CD4-positive, alpha-beta T cell treated with Interferon gamma for 1 hour (primary cell): ENCODE measurements at places on chromosomes 12 and 14.

DNA sequence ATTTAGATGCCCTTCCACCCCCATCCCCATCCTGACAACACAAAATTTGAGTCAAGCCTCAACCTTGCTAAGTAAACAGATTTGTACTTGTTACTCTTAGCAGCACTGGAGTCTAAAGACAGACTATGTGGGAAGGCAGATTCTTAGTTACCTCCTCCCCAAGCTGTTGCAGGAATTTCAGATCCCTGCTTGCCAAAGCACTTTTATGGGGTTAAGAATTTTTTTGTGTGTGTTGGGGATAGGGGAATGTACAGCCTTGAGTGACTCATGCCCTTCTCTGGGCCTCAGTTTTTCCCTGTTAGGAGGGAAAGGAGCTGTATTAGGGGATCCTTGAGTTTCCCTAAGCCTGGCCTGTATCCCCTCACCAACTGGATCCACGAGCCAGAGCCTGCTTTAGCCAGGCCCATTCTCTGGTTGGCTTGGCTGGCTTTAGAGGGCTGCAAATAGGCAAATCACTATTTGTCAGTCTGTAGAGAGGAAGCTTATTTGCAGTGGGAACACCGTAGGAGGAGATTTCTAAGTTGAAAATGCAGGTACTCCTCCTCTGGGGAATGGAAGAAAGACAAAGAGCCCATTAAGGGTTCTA lies 27.7 kb upstream of the RNU6-8 start:
- DNase-seq, result no peak

- no peak for DNase-seq
Observed at GRCh38 chr14:34668111-34668510, 38.2 kb upstream of the SNX6 start.

- DNase-seq, result no peak
Observed at GRCh38 chr12:24806386-24806785, 142.5 kb downstream of the BCAT1 start.

DNA sequence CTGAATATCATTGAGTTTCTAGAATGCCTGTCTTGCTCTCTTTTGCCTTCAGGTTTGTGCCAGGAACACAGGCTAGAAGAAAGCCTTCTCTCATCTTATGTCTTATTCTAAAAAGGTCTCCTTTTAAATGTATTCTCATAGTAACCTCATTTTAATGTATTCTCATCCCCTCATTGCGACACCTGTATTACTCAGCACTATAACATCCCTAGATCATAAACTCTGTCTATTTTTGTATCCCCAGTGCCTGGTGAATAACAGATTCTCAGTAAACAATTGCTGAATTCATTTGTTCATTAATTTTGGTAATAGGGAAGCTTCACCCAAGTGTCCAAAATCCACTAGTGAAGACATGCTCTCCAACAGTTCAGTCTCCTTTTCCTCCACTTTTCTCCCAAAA lies 8.8 kb upstream of the LRRK2 start:
- no peak for DNase-seq

- DNase-seq, result peak; percentile 30
Observed at GRCh38 chr12:93502802-93503623, 35.7 kb downstream of the MRPL42 start.

DNA sequence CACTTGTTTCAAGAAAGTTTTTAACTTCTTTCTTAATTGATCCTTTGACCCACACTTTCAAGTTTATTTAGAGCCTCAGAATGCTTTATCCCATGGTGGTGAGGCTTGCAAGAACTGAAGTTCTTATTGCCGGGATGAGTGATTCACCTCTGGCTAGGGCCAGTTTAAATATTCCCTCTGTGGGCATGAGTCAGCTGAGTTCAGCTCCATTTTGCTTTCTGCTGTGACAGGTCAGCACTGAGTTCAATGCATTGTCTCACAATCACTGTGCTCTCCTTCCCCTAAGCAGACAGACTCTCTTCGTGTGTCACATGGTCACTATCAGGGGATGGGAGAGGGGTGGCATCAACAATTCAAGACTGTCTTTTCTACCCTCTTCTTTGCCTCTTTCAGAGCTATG lies 514.6 kb upstream of the FBXO33 start:
- DNase-seq, result no peak

DNA sequence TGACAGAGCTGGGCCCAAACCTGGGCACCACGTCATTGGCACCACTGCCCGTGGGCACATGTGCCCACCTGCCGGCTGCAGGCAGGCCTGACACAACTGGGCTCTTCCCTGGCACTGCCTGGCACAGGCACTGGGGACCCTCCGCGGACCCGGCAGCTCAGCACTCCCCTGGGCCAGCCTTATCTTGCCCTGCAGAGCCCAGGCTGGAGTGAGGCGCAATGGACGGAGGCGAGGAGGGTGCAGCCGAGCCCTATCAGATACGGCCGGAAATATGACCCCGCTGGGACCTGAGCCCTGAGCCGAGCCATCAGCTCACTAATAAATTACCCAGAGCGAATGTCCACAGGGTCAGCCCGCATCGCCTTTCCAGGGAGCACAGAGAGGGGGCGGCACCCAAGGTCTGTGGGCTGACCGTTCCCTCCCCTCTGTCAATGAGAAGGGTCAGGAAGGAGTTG lies 1.7 kb upstream of the C14orf180 start:
- DNase-seq, result no peak

GRCh38 chr14:56150645-56151345 lies 32.6 kb downstream of the PELI2 start:
- DNase-seq, result peak; percentile 6

- DNase-seq, result no peak
Observed at GRCh38 chr14:100889641-100890040, 13.9 kb downstream of the RTL1 start.

DNA sequence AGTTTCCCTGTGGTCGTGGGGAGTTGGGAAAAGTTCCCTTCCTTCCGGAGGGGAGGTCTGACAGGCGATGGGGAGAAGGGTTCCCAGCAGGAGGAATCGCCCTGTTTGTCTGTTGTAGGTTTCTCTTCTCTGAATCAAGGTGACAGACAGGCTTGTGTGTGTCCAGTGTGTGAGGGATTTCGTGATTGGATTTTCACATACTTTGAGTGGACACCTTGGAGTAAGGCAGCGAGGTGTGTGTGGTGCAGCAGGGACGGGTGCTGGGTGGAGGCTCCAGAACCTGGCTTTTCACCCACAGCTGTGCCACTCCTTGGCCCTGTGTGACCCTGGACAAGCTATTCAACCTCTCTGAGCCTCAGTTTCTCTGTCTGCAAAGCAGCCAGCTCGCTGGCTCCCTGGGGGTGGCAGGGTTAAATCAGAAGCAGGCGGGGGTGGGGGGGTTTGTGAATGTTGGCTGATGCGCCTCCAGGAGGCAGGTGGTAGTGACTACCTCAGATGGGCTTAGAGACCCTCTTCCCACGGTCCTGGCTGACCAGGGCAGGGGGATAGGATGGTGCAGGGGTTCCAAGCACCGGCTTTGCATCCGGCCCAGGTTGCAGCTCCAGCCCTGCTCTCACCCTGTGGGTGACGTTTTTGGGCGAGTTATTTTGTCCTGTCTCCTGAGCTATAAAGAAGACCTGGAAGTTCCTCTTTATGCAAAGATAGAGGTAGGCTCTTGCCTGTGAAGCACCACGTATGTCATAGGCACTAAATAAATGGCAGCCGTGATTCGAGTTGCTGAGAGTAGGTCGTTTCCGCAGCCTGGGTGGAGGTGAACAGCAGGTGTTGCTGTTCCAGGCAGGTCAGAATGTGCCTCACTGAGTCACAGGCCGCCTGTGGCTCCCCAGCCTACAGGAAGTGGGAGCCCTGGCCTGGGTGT lies 679 bp downstream of the BDKRB2 start:
- no peak for DNase-seq

DNA sequence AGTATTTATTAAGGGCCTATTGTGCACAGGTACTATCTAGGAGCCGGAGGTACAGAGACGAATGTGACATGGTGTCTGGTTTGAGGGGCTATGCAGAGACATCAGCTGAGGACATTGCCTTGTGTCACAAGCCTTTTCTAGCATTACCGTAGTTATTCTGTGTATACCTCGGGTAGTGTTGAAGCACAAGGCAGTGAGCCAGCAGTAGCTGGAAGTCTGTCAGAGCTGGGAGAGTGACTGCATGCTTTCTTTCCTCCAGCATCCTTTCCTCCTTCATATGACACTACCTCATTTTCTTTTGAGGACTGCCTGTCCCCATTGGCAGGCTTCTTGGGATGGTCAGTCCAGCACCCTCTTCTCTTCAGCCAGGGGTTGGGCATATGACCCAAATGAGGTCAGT lies 77.0 kb downstream of the POLR3B start:
- no peak for DNase-seq
